CD4-positive, alpha-beta T cell (primary cell): ENCODE measurements at places on chromosomes 4 and X.
A peak's percentile ranks its signal among the peaks of the same experiment; 100 is the strongest.

DNA sequence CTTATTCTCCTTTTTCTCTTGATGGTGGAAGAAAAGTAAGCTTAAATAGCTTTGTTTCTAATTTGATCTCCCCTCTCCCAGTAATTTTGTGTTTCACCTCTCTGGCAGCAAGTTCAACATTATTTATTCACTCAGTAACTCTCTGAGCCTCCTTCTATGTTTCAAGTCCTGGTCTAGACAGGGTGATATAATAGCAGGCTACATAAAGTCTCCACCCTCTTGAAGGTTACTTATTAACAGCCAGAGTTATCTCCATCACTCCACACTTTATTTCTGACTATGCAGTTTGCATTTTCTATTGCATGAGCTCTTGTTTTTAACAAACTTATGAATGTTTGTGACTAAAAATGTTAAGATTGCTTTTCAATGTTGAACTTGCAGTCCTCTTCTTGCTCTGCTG, 17.8 kb upstream of the ANOS1 start:
- DNase-seq, result no peak

- DNase-seq, result no peak
These were observed 5.8 kb upstream of the SEPTIN11 start for GRCh38 chr4:76943790-76944189.

- DNase-seq, result no peak
These were observed 39.5 kb downstream of the WDR13 start for GRCh38 chrX:48636776-48637175.

DNA sequence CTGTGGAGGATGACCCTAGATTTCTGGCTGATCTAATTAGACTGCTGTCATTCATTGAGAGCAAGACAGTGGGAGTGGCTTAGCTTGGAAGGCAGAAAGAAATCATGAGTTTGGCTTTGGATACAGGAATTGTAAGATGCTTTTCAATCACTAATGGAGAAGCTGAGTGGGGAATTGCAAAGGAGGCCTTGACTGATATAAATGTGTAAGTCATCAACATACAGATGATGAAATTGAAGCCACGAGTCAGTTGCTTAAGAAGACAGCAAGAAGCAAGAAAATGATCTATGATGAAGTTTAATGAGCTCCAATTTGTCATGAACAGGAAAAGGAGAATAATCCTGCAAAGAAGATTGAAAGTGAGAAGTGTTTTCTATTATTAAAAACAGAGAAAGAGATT, 136.7 kb upstream of the C1QTNF7 start:
- DNase-seq, result no peak

DNA sequence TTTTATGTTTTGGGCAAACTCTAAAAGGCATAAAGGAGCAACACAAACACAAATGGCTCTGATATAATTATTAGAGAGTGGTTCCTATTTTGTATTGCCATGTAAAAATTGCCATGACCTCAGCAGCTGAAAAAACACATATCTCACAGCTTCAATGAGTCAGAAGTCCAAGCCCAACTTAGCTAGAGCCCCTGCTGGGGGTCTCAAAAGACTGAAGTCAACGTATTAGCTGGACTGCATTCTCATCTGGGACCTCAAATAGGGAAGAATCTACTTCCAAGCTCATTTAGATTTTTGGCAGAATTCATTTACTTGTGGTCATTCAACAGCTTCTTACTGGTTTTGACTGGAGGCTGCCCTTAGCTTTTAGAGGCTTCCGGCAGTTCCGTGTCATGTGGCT, 47.4 kb downstream of the FREM3 start:
- no peak for DNase-seq

GRCh38 chr4:10032625-10033024, 11.3 kb upstream of the SLC2A9 start:
- no peak for DNase-seq

DNA sequence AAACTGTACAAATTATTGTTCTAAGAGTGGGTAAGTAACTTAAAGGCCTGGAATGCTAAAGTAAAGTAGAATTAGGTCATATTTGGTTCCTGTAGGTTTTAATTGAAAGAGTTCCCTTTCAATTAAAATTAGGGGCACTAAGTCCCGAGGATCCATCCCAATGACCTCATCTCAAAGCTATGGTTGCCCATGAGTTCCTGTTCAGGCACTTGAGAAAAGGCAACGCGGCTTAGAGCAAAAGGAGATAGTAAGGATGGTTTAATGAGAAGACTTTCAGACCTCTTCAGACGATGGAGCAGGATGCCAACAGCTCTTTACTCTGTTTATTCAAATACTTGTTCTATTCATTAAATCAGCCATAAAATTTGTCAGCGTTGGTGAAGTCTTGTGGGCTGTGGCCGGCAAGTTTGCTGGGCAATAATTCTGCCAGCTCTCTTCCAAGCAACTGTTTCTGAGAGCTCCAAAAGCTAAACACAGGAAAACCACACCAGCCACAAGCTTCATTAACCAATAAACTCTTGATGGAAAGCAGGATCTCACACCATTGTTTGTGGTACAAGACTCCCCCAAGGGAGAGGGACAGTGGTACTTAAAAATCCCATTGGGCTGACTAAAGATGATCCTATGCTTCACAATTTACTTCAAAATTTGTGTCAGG, 167.4 kb downstream of the COL4A6 start:
- no peak for DNase-seq

DNA sequence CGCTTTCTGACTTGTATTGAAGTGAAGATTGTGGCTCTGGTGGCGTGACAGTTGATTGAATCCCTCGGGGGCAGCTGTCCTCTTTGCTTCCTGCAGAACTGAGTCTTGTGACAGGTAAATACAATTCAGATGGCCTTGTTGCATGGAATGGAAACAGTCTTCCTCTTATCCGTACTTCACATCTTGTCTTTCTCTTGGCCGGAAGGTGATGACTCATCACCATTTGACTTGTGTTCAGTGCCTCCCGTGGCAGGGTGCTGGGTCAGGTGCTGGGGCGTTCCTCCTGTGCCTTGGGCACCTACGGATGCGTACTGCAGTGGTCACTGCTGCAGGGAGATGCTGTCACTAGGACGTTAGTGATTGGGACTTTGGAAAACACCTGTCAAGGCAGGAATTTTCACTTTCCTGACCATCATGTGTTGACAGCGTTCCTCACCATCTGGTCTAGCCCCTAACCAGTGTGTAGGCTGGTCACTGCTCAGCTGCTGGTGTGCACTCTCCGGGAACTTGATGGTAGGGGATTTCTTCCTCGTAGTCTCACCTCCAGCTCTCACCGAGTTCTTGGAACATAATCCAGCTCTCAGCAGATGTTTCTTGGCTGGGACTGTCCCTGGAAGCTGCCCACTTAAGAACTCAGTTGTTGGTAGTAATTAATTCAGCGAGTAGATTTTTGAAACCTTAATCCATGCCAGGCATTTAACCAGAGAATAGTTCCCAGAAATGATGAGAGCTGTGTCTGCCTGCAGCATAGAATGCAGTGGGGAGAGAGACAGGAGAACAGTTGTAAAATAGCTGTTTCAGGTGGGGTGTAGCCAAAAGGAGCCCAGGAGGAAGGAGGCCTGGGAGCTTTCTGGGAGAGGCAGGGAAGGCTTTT, 7.2 kb downstream of the TBC1D14 start:
- DNase-seq, result peak; percentile 57

DNA sequence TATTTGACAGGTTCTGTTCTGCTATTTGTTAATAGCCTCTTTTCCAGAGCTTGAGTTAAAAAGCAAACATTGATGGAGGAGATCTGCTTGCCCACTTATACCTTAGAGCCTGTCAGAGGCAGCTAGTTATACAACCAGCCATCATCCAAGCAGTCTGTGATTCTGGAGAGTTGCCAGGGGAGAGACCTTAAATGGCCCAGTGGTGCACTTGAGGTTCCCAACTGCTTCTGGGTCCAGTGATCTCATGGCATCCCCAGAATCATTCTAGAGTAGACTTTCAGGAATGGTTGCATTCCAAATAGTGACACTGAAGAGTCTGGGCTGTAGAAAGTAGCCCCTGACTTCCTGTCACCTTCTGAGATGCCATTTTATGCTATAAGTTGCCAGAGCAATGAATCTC, 160.7 kb downstream of the FHIP1A start:
- no peak for DNase-seq

- DNase-seq, result no peak
These were observed 101.5 kb downstream of the SORBS2 start for GRCh38 chr4:185710487-185710995.

DNA sequence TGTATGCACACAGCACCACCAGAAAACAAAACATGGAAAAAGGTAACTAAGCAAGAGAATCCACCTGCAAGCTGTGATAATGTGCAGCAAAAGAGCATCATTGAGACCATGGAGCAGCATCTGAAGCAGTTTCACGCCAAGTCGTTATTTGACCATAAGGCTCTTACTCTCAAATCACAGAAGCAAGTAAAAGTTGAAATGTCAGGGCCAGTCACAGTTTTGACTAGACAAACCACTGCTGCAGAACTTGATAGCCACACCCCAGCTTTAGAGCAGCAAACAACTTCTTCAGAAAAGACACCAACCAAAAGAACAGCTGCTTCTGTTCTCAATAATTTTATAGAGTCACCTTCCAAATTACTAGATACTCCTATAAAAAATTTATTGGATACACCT, 90.2 kb downstream of the TET2 start:
- DNase-seq, result no peak

DNA sequence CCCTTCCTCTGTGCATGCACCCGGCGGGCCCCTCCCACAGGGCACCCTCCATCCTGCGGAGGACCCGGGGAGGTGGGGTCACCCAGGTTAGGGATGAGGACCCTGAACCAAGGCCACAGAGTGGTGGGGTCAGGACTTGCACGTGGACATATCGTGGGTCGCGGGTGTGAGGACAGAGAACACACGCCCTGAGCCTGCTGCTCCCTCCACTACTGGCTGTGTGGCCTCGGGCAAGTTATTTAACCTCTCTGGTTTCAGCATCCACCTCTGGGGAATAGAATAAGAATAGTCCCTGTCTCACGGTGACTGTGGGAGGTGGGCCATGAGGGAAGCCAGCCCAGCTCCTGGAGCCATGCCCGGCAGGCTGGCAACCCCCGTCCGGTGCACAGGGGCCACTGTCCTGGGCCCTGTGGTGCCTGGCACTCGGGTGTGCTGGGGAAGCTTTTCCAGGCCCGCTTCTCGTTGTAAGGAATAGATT, 5.1 kb downstream of the PSAPL1 start:
- DNase-seq, result no peak

DNA sequence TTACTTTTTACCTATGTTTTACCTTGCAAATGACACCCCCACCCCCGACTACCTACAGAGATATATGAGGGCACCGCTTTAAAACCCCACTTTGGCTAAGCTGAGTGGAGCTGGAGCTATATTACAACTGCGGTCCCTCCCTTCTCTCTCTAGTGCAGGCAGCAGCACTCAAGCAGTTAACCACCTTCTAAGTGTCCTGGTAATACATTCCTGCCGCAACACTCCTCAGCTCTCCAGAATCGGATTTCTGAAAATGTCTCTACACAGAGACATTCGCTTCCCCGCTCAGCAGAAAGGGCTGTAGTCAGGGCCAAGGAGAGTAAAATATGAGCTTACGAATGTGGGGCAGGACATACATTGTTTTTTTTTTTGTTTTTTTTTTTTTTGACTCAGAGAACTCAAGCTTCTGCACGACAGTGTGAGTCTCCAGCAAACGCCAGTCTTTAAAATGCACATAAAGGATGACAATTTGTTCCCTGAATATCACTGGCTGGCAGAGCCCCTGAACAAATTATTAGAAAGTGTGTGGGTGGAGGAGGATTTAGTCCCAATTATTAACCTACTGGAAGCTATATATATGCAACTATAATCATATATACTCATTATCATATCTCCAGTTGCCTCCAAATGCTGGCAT, 287.0 kb upstream of the TET2 start:
- DNase-seq, result no peak

DNA sequence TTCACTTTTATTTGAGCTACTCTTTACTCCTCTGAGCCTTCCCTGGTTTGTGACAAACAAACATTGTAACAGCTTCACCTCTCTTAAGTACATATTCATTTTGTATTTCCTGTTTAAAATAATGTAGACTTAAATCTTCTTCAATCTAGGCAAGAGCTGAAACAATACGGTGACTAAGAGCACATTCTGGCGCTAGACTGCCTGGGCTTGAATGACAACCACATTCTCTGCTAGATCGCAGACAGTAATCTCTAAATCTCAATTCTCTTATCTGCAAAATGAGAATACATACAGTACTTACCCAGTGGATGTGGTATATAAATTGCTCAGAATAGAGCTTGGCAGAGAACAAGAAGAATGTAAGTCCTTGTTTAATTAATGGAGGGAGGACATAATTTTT, 144.8 kb downstream of the ARAP2 start:
- DNase-seq, result no peak

- no peak for DNase-seq
These were observed 1.5 kb downstream of the SMIM14 start for GRCh38 chr4:39637221-39637585.

- no peak for DNase-seq
These were observed 115.7 kb upstream of the KIT start for GRCh38 chr4:54542119-54542438.

DNA sequence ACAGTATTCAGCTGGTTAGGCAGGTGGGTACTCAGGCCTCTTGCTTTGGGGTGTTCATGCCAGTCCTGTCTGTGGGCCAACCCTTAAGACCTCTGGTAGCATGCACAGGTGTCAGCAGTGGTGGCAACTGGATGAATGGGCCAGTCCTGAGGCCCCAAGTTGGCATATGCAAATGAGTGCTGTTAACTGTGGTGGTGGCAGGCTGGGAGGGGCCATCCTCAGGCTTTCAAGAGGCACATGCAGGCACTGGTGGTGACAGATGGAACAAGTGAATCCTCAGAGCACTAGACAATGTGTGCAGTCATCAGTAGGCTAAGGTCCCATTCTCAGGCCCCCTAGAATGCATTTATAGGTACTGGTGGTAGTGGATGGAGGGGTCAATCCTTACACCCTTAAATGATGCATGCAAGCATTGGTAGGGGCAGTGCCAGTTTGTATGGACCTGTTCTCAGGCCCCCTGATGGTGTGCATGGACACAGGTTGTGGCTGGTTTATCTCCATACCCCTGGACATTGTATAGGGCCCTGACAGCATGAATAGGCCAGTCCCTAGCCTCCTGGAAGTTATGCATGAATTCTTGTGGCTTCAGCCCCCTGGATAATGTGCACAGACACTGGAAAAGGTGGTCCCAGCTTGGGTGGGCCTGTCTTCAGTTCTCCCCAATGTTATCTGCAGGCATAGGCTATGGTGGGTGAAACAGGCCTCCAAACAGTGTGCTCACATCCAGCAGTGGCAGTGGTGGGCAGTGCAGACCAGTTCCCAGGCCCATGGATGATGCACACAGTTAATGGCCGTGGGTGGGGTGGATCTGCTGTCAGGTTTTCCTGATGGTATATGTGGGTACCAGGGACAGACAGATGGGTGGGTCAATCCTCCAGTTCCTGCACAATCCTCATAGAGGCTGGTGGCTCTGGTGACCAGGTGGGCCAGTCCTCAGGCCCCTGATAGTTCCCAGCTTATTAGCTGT, 24.7 kb downstream of the TECRL start:
- DNase-seq, result no peak

DNA sequence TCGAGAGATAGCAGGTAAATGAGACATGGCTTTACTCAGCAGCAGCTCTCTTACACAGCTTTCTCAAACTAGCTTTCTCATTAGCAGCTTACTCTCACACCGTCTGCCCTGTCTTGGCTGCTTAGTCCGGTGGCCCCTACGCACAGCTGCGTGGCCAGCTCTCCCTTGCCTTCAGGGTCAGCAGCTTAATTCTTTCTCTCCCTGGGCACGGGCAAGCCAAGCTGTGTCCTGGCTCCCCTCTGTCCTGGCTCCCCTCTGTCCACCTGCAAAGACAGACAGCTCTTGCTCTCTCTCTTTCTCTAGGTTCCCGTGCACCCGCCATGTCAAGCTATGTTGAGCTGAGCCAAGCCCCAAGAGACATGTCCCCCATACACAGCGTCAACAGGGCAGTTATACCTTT, 39.4 kb downstream of the ZNF185 start:
- DNase-seq, result no peak
